ENCODE measurements at places on chromosomes 5 and 9.

DNA sequence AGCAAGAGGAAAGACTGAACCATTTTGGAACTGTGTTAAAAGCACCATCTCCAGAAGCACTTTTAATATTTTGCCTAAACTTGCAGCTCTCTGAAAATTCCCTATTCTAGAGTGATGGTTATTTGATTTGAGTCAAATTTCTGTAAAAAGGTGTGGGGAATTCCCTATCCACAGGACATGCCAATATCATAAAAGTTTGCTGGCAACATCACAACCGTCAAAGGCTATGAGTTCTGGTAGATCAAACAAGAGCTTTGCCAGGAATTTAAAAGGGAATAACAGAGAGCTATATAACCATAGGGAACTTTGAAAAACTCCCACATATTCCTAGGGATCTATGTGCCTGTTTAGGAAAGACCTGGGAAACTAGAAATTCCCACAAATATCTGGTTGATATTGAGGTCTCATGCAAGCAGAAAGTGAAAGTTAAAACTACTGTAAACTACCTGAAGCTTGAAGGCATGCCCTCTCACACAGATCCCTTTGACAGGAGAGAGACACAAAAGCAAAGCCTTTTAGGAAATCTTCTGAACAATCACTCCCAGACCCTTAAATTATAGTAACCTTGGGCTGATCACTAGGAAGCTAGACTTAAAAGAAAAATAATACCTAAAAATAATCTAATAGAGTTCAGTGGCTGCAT, 549.9 kb downstream of the ANXA1 start:
- no peak for DNase-seq

DNA sequence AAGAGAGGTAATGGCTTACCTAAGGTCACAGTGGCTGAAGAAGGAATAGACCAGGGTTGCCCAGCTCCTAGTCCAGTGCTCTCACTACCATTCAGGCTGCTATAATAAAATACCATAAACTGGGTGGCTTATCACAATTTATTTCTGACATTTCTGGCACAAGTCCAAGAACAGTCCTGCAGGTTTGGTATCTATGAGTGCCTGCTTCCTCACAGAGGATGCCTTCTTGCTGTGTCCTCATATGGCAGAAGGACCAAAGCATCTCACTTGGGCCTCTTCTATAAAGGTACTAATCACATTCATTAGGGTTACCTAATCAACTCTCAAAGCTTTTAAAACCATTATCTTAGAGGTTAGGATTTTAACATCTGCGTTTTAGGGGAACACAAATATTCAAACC, 17.2 kb downstream of the STARD4 start:
- DNase-seq = no peak

DNA sequence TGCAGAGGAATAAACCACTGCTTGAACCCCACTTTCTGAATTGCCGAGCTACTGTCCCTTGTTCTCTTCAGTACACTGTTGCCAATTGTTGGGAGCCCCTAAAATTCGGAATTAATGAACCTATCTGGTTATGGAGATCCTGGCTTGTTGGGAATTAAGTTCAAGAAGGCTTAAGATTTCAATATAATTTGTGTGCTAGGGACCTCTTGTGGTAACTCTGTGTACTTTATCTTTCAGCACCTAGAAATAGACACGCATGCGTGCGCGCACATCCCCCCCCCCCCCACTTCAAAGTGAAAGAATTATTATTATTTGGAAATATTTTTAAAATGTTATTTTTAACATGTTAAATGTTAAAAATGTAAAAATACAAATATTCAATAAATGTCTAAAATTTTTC, 53.3 kb upstream of the FAM169A start:
- DNase-seq = no peak

DNA sequence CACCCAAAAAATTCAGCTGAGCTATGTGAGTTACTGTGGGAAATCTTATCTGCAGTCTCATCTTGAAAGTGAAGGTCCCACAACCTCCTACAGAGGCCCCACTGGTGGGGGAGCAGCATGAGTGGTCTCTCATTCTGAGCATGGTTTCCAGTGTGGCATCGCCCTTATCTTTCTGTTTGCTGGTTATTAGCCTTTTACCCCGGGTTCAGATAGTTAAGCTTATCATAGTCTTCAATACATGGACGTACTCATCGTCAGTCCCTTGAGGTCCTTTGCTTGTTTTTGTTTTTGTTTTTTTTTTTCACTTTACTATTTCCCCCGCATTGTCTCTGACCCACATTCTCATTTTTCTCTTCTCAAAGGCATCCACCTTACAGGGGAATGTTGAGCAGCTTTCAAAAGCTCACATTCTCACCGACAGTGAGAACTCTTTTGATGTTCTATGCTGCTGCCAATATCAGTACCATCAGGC, 7.7 kb upstream of the HAVCR2 start:
- DNase-seq = no peak

- no peak for DNase-seq
These were observed 4.3 kb upstream of the ARID3C start for GRCh38 chr9:34633166-34633565.

GRCh38 chr9:124381170-124381945, 33.9 kb downstream of the PSMB7 start:
- no peak for DNase-seq

DNA sequence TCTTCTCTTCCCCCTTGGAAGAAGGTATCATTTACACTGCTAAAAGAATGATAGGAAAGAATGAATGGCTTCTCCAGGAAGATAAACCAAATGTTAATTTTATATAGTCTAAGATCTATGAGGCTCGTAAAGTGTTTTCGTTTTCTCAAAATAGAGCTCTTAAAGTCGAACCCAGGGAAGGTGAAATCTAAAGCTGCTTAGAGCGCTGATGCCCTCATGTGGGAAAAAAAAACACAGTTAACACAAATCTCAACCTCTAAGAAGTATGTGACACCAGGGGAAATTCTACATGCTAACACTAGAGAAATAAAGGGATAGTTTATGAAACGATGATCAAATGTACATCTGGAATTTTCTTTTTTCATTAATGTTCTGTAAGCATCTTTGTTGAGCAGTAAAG, 257.9 kb downstream of the RASEF start:
- no peak for DNase-seq

DNA sequence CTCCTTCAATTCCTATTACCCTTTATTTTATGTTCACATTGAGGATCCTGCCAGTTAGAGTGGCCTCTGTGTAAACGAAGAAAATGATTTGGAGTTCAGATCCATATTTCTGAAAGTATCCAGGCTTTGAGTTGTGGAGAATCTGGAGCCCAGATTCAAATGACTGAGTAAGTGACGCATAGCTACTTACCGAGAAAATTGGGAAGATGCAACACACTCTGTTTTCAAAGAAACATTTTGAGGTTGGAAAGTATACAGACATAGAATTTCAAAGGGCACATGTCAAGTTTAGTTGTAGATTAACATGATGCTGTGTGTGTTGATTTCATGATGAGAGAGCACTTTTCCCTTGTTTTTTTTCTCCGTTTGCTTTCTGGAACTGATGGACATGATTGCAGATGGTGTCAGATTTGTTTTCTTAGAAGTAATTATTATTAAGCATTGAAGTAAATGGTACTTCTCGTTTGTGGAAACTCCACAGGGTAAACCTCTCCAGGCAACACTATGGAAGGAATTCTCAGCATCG, 148.1 kb downstream of the KDM4C start:
- DNase-seq = no peak

DNA sequence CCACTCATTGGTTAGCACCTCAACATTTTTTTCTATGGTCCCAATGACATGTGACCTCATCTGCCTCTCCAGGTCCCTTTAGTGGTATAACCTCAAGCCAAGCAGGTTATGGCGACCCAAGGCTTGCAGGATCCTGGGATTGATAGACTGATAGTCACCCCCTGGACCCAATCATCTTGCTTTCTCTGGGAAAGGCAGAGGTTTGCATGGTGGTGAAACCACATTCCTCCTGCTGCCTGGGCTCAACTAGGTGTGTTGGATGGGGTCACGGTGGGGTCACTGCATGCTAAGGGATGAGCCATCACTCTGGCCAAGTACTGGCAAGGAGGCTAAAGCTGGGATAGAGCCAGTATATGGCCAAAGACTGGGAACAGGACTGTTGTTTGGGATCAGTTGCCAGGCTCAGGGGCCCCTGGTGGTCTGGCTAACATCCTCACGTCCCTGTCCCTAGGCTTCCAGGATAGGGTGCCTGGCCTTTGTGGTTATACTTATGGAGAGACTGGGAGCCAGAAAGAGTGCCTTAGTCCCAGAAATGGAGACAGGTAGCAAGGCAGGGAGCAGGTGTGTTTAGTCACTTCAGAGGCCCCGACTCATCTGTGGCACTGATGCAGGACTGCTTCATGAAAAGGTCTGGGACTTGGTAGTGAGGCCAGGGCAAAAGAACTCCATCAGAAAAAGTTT, 4.6 kb upstream of the SMIM32 start:
- DNase-seq = no peak

- no peak for DNase-seq
These were observed 116.6 kb upstream of the DPYSL3 start for GRCh38 chr5:147626464-147626863.

DNA sequence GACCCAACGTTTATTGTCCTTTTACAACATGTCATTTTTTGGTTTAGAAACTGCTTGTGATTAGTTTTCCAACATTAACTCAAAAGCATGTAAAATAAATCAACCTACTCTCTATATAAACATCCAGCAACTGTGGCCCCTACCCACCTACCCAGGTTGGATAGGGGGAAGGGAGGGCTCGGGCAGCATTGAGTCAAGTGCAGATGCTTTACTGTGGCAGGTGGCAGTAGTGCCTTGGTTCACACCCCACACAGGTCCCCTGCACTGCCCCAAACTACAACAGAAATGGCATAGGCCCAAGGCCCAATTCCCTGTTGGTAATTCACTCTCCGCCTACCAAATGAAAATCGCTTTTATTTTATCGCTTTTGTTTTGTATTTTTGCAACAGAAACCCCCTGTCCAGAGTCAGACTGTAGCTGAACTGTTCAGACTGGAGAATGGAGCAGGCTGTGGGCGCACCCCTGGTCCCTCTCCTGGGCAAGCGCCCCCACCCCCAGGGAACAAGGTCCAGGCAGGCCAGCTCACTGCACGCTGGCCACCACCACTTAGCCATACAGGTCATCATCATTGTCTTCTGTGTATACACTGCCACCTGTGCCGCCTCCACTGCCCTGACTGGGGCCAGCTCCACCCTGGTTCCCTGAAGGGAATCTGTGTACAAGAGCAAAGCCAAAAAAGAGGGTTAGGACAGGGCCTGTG, 15.7 kb downstream of the VCP start:
- no peak for DNase-seq

- no peak for DNase-seq
These were observed 628.7 kb upstream of the ZNF608 start for GRCh38 chr5:125375143-125375542.

DNA sequence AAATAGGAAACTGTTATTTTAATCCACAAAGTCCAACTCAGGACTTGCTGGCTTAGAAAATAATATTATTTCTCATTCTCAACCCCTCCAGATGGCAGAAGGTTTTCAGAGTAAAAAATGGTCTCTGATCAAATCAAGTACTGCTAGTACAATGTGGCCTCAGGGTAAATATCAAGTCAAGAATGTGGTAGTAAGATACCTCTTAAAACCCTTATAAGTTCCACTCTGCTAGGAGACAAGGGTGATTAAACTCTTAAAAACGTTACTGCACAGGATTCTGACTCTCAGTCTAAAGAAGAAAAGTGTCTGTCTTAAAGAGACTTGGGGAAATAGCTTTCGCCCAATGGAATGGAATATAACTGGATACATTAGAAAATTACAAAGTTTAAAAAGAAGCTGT, 120.8 kb upstream of the PDE4D start:
- no peak for DNase-seq

DNA sequence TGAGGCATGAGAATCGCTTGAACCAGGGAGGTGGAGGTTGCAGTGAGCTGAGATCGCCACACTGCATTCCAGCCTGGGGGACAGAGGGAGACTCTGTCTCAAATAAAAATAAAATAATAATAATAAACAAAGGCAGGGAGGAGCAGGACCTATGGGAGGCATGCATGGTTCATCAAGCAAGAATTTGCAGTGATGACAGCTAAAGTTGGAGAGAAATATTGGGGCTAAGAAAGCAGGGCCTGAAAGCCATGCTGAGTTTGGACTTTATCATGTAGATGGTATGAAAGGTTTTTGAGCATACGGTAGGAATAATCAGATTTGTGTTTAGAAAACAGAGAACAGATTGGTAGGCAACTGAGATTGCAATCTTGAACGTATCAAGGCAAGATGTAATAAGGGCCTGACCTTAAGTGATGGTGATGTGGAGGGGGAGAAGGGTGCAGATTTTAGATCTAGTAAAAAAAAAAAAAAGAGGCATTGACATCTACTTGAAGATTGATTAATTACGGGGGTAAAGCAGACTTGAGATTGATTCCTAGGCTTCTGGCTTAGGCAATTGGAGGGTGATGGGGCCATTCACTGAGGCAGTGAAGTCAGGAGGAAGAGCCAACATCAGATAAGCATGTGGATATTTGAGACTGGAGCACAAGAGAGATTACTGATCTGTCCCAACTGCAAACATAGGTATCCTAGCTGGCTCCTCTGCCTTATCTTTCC, 50.7 kb downstream of the CFAP95 start:
- DNase-seq = no peak

- no peak for DNase-seq
These were observed 19.9 kb downstream of the IFNW1 start for GRCh38 chr9:21121595-21122251.

- no peak for DNase-seq
These were observed 352.6 kb downstream of the CSNK1G3 start for GRCh38 chr5:123864578-123864977.

DNA sequence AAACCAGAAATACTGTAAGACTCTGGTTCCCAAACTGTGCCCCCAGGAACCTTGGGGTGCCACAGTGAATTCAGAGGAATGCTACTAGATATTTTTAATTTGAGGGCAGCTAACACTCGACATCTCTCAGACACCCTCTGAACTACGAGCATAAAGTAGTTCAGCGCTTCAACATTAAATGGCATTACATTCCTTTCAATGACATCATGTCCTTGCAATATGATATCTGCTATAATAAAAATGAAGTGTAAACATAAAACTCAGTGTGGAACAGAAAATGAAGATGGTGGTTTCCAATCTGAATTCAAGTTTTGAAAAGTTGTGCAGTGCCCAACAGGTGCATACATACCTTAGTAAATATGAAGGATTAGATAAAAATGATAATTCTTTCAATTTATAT, 116.1 kb downstream of the LPAR1 start:
- no peak for DNase-seq

- no peak for DNase-seq
These were observed 240.7 kb upstream of the NREP start for GRCh38 chr5:111997711-111998110.

Data from activated effector memory CD4-positive, alpha-beta T cell treated with Interleukin-2 at 50 U/mL for 16 hours (primary cell).